ENCODE measurements at places on chromosomes 7 and 10.

- no peak for DNase-seq
Measured at GRCh38 chr7:86733783-86734182, 90.1 kb downstream of the GRM3 start.

DNA sequence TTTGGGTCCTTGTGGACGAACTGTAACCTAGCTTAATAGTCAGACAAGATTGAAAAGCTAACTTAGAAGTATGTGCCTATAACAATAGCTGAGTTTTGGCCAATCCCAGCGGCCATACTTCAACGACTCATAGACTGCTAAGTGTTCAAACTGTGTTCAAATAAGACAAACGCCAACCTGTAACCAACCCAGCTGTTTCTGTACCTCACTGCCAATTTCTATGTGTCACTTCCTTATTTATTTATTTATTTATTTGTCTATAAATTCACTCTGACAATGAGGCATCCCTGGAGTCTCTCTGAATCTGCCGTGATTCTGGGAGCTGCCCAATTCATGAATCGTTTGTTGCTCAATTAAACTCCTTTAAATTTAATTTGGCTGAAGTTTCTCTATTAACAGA, 21.7 kb downstream of the ST8SIA6 start:
- DNase-seq = no peak

GRCh38 chr10:126536656-126537055, 133.8 kb downstream of the C10orf90 start:
- no peak for DNase-seq

DNA sequence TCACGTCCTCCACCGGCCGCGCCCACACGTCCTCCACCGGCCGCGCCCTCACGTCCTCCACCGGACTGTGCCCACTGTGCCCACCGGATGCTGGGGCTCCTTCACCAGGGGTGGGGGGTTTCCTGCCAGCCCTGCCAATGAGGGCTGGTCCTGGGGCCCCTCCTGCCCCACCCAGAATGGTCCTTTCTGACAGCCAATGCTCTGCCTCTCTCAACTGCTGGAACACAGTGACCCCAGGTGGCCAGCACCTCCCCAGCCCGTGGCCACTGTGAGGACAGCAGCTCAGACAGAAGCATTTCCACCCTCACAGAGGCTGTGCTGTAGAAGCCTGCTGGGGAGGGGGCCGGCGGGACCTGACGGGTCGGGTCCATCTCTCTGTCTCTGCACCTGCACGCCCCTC, 90.1 kb upstream of the DNAAF5 start:
- peak; percentile 31 for DNase-seq

DNA sequence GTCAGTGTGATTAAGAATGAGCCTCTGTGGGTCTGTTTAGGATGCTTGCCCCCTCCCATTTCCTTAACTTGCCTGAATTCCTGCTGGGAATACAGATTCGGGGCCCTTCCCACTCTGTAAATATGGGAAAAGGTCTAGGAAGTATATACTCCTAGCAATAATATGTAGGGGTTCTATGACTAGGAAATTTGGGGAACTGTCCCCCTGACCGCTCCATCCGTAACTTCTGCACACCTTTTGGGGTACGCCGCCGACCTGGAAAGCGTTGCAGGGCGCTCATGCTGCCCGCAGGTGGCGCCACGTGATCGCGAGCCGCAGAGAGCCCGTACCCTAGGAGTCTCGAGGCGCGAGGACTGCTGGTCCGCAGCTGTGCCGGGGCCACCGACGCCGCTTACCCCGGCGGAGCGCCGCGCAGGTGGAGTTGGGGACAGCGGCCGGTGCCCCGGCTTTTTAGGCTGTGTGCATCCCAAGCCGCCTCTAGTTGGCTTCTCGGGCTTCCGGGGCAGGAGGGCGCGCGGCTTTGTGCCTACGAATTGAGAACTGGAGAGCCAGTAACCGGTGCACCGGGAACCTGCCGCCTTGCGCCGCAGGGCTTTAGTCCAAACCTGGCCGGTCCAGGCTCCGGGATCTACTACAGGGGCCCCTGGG, 656 bp upstream of the CNNM2 start:
- DNase-seq = peak; percentile 56

DNA sequence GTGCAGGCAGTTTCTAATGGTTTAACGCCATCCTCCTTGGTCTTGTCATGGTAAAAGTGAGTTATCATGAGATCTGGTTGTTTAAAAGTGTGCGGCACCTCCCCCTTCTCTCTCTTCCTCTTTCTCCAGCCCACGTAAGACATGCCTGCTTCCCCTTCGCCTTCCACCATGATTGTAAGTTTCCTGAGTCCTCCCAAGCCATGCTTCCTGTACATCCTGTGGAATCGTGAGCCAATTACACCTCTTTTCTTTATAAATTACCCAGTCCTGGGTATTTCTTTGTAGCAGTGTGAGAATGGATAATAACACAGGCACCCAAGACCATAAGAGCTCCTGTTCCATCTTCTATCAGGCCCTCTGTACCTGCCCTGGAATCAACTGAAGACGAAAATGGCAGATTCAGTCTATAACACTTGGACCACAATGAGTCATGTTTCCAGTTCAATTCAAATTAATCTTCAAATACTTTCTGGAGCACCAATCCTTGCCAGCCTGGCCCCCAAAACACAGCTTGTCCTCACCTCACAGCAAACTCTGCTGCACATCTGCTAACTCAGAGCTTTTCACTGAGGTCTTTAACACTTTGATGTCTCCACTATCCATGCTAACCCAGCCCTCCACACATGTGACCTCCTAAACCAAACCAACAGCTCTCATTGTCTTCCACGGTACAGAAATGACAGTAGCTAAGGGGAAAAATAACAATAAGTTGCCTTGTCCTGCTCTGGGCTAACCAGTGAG, 73.2 kb downstream of the SFMBT2 start:
- DNase-seq = no peak

DNA sequence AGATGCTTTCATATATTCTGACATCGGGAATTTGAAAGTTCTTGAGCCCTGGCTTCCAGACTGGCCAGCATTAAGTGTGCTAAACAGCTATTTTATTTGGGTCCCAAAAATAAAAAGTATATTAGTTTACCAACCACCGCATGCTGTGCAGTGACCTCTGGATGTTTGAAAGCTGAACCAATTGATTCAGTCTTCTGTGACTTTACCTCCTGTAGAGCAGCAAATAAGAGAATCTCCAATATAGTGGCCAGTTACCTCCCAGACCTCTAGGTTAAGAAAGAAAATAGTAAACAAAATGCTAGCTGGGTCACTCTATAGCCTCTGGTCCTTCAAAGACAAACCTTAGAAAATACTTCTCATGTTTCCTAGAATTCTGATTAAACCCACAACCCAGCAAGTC, 424.6 kb upstream of the NFE2L3 start:
- no peak for DNase-seq

Measured in activated naive CD4-positive, alpha-beta T cell (primary cell).